Naive thymus-derived CD8-positive, alpha-beta T cell (primary cell): ENCODE measurements at places on chromosomes 2 and 18.

DNA sequence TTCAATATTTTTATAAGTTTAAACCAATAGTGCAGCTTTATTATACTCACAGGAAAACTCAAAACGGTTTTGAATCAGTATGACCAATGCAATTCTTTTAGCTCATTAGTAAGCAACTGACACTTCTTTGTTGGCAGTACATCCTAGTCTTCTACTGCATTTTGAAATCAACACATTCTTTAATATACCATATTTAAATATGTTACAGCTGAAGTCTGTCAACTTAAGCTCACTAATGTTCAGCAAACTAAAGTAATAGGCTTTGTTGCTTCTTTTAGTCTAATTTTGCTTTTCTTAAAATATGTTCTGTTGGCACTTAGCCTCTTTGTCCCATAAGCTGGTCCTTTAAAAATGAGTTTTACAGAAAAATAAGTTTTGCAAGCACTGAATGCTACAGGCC is 55.4 kb upstream of the CCBE1 start:
- no peak for DNase-seq

GRCh38 chr2:216923706-216924105 is 63.8 kb upstream of the TNP1 start:
- no peak for DNase-seq

- no peak for DNase-seq
Observed at GRCh38 chr2:46537624-46538295, 58.4 kb downstream of the TMEM247 start.

DNA sequence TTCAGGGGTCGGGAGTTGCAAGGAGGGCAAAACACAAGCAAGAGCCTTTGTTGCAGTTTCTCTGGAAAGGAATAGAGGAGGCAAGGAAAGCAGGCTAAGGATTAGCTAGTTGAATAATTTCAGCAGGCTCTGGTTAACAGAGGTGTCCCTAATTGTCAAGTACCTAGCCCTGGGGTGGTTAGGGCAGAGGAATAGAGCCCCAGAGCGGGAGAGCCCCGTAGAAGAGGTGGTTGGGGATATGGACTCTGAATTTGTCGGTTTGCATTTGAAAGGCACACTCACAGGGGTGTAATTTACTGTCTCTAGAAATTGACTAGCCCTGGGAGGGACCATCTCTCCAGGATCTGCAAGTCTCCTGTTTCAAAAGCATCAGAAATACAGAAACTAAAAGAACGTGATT is 1030.2 kb downstream of the TMEM182 start:
- DNase-seq = no peak

- no peak for DNase-seq
Observed at GRCh38 chr2:207473931-207474235, 55.9 kb upstream of the CREB1 start.

DNA sequence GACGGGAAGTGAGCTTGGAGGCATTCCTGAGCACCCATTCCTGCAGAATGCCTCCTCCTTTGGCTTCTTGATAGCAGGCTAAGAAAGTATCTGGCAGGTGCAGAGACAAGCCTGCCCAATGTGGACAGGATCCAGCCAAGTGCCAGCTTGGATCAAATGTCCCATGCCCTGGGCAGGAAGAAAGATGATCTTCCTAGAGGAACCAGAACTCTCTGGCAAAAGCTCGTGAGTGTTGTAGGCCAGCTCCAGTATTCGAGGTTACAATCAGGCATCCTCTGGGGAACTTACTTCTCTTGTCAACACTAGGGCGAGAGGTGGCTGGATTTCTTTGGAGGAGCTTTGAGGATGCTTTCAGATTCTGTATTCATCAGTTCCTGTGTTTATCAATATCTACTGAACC is 29.9 kb upstream of the PDIA6 start:
- no peak for DNase-seq

- no peak for DNase-seq
Observed at GRCh38 chr2:106197878-106198277, 3.8 kb upstream of the UXS1 start.

DNA sequence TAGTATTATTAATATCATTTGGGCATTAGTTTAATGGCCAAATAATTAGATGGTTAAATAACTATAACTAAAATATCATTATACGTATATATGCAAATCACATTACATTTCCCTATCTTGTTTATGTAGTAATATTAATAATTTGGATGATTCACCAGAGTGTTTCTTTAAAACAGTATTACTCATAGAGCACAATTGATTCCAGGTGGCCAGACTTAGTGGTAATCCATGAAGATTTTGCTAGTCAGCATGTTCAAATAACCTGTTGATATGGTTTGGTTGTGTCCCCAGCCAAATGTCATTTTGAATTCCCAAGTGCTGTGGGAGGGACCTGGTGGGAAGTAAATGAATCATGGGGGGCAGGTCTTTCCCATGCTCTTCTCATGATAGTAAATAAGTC is 782.3 kb downstream of the LRP1B start:
- no peak for DNase-seq

DNA sequence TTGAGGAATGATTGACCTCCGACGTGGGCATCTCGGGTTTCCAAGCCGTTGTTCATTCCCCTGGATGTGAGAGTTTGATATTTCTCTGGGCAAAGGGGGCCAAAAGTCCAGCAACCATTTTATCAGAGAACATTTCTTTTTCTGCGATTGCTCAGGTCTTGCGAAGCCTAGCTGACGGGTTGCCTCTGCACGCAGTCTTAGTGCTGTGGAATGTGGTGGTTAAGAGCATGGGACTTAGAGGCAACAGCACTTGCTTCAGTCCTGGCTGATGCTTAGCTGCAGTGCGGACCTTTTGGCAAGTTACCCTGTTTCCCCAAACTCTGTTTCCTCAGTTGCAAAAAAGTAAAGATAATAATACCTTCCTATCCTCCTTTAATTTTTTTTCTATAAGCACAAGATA is 45.0 kb downstream of the FAP start:
- no peak for DNase-seq

- no peak for DNase-seq
Observed at GRCh38 chr2:198314559-198315153, 510.3 kb downstream of the PLCL1 start.

DNA sequence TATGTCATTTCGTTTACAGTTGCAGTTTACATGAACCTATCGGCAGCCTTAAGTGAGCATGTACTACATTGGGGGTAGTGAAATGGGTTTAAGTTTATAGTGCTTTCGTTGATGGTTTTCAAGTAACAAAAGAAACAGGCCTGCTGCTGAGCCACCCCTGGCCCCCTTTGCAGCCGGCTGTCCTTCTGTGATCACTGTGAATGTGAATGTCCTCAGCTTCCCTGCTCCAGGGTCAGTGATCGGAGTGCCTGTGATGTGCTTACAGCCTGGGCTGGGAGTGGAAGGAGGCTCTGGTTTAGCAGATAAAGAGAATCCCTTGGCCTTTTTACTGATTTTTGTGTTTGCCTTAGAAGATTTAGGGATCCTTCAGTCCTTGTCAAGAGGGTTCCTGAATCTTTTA is 154.2 kb downstream of the FAM210A start:
- no peak for DNase-seq

DNA sequence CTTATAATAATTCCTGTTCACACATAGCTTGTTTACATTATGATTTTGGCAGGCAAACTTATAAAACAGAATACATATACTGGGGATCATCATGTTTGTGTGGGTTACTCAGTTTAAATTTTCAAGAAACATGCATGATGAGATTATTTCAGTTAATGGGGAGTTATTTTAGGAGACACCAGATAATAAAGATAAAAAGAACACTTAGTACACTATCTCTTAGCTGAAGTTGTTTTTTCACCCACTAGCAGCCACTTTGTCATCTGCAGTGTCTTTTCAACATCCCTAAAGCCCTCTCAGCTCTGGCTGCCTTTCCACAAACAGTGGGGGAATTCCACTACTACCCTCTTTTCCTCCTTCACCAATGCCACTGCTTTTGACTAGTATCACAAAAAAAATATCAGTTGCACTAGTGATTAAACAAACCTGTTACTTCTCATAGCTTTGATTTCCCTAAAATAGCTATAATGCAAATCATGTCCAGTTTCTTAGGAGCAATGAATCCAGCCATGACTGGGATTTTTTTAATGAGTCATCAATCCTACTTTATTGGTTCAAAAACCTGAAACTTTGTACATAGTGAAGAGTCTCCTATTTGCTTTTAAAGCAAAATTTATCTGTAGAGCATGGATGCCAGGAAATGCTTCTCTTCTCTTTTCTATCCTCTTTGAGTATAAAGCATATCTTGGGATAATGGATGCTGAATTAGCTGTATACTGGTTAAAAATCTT is 156.7 kb upstream of the TFPI start:
- no peak for DNase-seq

DNA sequence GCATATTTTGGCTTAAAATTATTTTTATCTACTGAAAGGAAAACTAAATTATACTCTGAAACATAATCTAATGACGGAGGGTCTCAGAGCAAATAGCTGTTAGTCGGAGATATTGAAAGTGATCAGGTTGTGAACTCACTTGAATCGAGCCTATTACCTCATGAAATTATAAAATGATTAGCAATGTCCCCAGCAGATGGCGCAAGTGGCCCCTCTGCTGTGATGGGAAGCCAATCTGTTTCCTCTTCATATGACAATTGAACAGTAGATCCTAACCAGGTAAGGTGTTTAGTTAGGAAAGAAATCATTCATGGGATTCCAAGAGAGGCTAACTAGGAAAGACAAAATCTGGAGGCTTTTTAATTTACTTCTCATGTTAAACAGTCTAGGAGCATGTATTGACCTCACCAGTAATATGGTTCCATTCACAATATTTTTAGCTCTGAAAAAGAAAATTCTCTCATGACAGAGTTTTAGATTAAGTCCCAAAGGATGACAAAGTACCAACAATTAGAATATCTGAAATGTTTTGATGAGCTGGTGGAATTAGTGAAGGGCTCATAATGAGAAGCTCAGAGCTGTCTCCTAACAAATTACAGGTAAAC is 29.9 kb upstream of the MPPE1 start:
- DNase-seq = peak; percentile 73

DNA sequence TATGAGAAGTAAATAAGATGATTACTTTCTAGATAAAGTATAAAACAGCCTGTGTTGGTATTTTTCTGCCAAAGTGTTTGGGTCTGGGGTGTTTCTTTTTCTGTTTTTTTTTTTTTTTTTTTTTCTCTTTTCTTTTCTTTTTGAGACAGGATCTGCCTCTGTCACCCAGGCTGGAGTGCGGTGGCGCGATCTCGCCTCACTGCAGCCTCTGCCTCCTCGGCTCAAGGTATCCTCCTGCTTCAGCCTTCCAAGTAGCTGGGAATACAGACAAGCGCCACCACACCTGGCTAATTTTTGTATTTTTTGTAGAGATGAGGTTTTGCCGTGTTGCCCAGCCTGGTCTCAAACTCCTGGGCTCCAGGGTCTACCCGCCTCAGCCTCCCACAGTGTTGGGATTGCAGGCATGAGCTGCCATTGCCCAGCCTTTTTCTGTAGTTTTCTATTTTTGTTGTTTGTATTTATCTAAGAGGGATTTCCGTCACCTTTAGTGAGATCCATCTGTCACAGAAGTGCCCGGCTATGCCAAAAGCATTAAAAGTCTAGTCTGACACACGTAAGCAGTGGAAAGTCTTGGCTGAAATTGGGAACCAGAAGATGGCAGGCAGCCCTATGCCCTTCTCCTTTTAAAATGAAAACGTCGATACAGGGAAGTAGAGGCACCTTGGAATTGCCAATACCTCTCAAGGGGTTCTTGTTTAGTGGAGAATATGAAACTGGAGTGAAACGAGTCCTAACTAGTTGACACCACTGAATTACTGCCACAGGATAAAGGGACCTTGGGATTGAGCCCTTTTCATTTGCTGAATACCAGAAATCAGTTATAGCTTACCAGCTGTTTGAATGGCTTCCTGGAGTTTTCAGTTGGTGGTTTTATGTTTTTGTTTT is 14.0 kb downstream of the UGP2 start:
- DNase-seq = no peak

GRCh38 chr2:16619576-16620245 is 45.9 kb downstream of the CYRIA start:
- no peak for DNase-seq

DNA sequence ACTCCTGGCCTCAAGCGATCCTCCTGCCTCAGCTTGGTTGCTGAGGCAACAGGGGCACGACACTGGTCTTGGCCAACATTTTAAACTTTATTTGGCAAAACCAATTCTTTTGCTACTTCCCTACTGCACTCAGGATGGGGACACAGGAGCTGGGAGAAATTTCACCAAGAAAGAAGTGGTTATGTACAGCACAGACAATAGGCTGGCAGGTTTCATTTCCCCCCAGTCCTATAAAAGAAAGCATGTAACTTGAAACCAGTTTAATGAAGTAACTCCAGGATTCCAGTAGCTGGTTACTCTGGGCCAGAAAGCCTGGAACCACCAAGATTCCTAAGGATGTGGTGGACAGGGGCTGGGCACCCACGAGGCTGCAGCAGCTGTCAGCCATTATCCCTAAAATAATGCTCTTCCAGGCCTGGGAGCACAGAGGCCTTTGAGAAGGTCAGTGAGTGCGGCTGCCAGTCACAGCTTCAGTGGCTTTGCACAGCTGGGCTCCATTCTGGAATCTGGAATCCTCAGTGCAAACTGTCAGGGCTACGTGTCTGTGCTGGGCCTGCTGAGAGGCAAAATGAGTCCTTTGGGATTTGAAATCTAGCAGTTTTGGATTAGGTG is 142.3 kb upstream of the ITGA6 start:
- DNase-seq = no peak

GRCh38 chr18:52933356-52933755 is 593.4 kb downstream of the DCC start:
- DNase-seq = no peak

- no peak for DNase-seq
Observed at GRCh38 chr18:12014521-12015415, 33.5 kb downstream of the IMPA2 start.

DNA sequence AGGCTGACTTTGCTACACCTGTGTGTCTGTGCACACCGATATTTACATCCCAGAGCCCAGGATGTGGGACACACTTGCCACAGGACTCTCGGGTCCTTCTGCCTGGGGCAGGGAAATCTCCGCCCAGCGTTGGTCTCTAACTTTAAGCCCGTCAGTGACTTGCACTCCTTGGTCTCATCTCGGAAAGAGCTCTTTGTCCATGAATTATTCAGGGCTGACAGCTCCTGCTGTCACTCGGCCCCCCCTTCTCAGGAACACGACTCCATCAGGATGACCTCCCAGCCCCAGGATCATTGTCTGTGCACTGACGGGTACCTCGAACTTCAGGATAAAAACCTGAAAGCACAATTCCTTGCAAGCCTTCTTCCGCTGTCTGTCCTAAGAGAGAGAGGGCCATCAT is 26.6 kb downstream of the PLB1 start:
- DNase-seq = no peak

- no peak for DNase-seq
Observed at GRCh38 chr2:45886171-45886663, 234.7 kb downstream of the PRKCE start.

- no peak for DNase-seq
Observed at GRCh38 chr2:60303680-60304079, 249.8 kb downstream of the BCL11A start.

DNA sequence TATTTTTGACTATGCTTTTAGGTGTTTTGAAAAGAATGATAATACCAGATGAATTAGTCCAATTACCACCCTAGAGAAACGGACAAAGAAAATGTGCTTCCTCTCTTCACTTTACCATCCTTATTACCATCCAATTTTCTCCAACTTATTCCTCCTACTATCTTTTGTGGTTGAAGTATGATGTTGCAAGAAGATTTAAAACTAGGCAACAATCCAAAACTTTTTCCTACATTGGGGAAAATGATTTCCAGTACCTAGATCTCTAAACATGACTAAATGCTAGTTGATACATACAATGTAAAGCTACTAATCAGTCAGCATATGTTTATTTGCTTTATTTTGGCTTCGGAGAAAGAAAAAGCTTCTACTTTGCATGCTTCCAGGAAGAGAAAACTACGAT is 355.0 kb upstream of the LYPD1 start:
- no peak for DNase-seq
